ENCODE measurements at places on chromosomes 6 and 20.

GRCh38 chr20:63574156-63574828 is at the start of gene HELZ2:
TSS of gene HELZ2 (minus strand) at chr20:63574239. CDS start at chr20:63572385, 1,854 bp downstream.
- peak within 1 kb of the TSS; percentile 43 for H3K27ac ChIP-seq
- peak within 1 kb of the TSS; percentile 90 for H3K4me3 ChIP-seq
- H3K4me1 ChIP-seq: peaks cover 12% of the 10 kb centered on the region
- peak; percentile 88 for DNase-seq
- H3K27me3 ChIP-seq: no peaks in the 10 kb centered on the region

DNA sequence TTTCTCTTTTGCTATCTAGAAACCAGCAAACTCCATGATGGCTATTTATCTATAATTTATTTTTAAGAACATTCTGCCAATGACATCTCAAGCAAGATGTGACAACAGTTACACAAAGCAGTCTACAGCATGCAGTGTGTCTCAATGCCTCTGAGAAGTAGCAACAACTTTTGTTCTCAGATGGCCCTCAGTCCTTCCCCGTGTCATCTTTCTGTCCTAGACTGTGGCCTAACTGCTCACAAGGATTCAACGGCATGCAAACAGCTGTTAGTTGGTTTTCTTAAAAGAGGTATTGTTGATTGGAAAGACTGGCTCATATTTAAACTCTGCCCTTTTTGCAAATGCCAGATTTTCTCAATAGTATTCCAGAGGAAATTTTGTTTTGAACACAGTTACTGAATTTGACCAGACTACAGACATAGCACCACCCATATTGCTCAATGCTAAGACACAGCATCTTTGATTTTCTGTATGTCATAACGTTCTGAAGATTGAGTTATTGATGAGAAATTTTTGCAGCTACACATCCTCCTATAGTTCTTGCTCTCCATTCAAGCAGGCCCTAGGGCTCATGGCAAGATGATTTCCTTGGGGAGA is 26.1 kb upstream of the F13A1 start:
- no peak overlapping the region for H3K27ac ChIP-seq
- H3K36me3 ChIP-seq: no peaks in the 10 kb centered on the region
- DNase-seq: no peak
- no peaks in the 10 kb centered on the region for H3K27me3 ChIP-seq
- H3K4me1 ChIP-seq: no peaks in the 10 kb centered on the region

GRCh38 chr20:24773751-24774201 is 175.3 kb upstream of the CST7 start:
- DNase-seq: no peak
- no peaks in the 10 kb centered on the region for H3K36me3 ChIP-seq
- H3K4me3 ChIP-seq: no peak overlapping the region
- H3K27me3 ChIP-seq: no peaks in the 10 kb centered on the region

GRCh38 chr6:148413321-148414091 is 70.9 kb downstream of the SASH1 start:
- no peak overlapping the region for H3K27ac ChIP-seq
- no peaks in the 10 kb centered on the region for H3K36me3 ChIP-seq
- DNase-seq: no peak
- H3K4me3 ChIP-seq: no peak overlapping the region

DNA sequence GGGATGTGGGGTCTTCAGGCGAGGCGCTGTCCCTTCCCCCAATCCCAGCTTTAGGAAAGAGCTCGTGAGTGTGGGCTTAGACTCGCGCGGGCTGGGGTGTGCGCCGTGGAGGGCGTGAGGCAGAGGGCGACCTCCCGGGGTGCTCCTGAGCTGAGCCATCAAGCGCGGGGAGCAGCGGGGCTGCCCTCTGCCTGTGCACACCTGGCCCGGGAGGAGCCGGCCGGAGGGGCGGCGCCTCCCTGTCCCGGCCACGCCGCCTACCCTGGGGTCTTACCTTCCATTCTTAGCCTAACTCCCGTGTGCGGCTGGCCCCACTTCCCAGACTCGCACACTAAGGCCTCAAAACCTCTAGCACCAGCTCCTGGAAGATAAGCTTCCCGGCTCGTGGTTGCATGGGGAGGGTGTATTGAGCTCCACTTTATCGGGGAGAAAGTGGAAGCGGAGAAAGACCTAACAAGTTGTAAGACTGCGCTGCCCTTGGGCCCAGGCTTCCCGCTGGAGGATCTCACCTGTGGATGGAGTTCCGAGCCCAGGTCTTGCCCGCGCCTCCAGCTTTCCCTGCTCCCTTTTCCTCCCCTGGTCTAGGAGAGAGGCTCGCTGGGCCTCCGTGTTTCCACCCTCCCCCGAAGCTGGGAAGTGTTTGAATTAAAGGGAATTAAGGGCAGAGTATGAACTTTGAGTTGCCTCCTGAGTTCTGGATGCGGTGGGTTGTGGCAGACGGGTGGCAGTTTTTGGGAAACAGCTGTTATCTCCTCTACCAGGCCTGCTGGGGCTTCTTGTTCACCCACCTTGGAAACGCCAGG is 1.2 kb downstream of the DNMT3B start:
- peak overlapping the region; percentile 60 for H3K4me3 ChIP-seq
- DNase-seq: peak; percentile 52
- H3K27ac ChIP-seq: no peak overlapping the region
- peaks cover 6% of the 10 kb centered on the region for H3K4me1 ChIP-seq

DNA sequence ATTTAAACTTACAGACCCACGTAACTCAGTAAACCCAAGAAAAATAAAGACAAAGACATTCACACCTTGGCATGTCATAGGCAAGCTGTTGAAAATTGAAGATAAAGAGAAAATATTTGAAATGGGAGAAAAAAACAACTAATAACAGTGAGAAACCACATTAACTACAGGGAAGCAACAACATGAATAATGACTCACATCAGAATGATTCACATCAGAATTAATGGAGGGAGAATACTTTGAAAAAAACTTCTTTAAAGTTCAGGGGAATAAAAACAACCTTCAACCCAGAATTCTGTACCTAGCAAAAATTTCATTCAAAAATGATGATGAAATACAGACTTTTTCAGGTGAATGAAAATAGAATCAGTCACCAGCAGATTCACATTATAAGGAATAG is 32.9 kb upstream of the SLC22A3 start:
- no peak for DNase-seq
- no peaks in the 10 kb centered on the region for H3K27me3 ChIP-seq
- no peaks in the 10 kb centered on the region for H3K4me1 ChIP-seq
- no peak overlapping the region for H3K4me3 ChIP-seq
- no peaks in the 10 kb centered on the region for H3K36me3 ChIP-seq
- H3K27ac ChIP-seq: no peak overlapping the region

DNA sequence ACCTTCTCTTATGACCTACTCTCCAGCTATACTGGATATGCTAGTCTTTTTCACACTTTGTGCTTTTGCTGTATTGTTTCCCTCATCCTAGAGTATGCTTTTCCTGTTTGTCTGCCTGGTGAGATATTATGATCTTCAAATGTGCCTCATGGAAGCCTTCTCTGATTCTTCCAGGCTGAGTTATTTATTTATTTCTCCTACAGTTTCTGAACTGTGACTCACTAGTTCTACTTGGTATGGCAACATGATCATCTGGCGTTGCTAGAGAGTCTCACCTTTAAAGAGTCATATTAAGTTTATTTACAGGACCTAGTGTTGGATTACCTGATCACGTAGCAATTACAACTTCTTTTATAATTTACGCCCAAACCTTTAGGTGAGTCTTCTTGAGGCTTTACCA is 81.2 kb upstream of the HDAC2 start:
- no peak for DNase-seq
- no peak overlapping the region for H3K4me3 ChIP-seq
- no peaks in the 10 kb centered on the region for H3K36me3 ChIP-seq

DNA sequence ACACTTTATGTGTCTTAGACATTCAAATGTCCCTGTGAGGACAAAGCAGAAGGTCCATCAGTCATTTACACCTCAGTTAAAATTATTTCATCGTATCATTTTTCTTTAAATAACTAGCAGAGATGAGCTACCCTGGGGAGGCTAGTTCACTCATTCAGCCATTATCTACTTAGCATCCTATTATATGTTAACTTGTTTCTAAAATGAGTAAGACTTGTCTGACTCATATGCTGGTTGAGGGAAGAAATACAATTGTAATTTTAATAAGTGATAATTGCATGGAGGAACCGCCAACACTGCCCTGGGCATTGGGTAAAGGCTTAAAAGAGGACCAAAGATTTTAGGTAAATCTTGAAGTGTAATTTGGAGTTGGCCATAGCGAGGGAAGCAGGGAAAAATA is 12.4 kb upstream of the PTPRK start:
- H3K4me3 ChIP-seq: no peak overlapping the region
- H3K27me3 ChIP-seq: no peaks in the 10 kb centered on the region
- no peak overlapping the region for H3K27ac ChIP-seq
- no peaks in the 10 kb centered on the region for H3K36me3 ChIP-seq
- no peak for DNase-seq

- H3K27me3 ChIP-seq: no peaks in the 10 kb centered on the region
- no peak overlapping the region for H3K27ac ChIP-seq
- DNase-seq: no peak
- no peaks in the 10 kb centered on the region for H3K4me1 ChIP-seq
- no peak overlapping the region for H3K4me3 ChIP-seq
Measured at GRCh38 chr6:98601716-98602115, 232.7 kb upstream of the POU3F2 start.

DNA sequence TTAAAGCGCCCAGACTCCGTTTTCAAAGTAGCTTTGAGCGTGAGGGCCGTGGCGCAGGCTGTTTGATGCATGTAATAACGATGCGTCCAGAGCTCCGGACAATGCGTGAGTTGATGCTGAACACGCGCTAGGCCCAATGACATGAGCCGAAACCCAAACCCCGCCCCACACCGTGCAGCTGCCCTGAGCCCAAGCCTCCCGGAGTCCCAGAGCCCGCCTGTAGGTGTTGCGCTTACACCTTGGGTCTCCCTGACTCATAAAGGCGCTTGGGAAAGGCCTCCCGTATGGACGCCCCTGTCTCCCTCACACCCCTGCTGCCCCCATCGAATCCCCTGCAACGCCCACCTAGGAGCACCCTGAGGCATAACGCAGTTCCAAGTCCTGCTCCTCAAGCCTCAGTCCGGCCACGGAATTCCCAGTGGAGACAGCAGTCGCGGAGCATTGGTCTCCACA is 87.6 kb downstream of the ERMARD start:
- no peaks in the 10 kb centered on the region for H3K4me1 ChIP-seq
- no peaks in the 10 kb centered on the region for H3K36me3 ChIP-seq
- H3K4me3 ChIP-seq: no peak overlapping the region
- no peak overlapping the region for H3K27ac ChIP-seq
- no peaks in the 10 kb centered on the region for H3K27me3 ChIP-seq

- H3K4me3 ChIP-seq: no peak overlapping the region
- no peaks in the 10 kb centered on the region for H3K4me1 ChIP-seq
- no peaks in the 10 kb centered on the region for H3K36me3 ChIP-seq
- DNase-seq: no peak
- H3K27ac ChIP-seq: no peak overlapping the region
Measured at GRCh38 chr6:53320964-53321363, 27.8 kb downstream of the ELOVL5 start.

DNA sequence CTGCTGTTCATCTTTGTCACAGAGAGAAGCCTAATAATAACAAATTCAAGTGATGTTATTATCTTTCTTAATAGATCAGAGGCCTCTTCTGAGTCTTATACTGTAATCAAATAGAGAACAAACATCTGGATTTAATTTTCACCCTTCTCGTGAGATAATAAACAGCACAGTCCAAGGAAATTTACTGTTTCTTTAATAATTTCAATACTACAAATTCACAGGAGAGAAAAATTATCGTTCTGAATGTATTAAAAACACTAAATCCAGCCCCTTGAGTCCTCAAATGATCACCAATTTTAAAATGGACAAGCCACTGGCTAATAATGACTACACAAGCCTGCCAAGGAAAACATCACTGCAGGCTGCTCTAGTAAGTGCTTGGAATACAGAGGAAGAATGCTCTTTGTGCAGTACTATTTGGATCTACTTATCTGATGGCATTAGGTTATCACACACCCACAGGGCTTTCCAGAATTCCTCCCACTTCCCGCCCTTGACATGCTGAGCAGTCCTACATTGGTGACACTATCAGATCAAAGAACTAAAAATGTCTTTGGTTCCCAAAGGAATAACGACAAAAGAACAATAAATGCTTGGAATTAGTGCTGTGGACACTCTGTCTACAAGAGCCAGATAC is 38.1 kb downstream of the SYNE1 start:
- no peaks in the 10 kb centered on the region for H3K36me3 ChIP-seq
- H3K27me3 ChIP-seq: no peaks in the 10 kb centered on the region
- no peaks in the 10 kb centered on the region for H3K4me1 ChIP-seq
- H3K4me3 ChIP-seq: no peak overlapping the region

- no peaks in the 10 kb centered on the region for H3K27me3 ChIP-seq
- no peak overlapping the region for H3K27ac ChIP-seq
- H3K36me3 ChIP-seq: peaks cover 7% of the 10 kb centered on the region
- H3K4me1 ChIP-seq: no peaks in the 10 kb centered on the region
- H3K4me3 ChIP-seq: no peak overlapping the region
Measured at GRCh38 chr6:26412228-26412627, 10.2 kb downstream of the BTN3A1 start.

DNA sequence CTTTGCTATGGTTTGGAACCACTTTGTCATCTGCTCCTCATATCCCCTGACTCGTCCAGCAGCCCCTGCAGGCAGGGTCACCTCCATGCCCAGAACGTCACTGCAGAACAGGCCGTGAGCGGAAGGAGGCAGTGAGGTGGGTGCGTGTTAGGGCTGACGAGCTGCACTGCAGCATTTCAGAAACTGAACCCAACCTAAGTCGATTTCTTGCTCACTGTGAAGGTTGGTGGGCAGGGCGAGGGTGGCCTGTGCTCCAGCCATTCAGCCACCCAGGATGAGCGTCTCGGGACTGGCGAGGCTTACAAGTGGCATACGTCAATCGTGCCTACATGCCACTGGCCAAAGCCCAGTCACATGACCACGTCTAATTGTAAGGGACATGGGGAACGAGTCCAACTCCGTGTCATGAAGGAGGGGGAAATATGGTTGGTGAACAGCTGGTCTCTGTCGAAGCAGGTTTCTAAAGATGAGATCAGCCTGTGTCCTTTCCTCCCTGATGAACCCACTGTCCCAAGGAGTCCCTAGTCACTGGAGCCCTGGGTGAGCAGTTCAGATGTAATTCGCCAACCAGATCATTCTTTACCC is 289.1 kb downstream of the TAF4 start:
- no peak overlapping the region for H3K27ac ChIP-seq
- no peak for DNase-seq

DNA sequence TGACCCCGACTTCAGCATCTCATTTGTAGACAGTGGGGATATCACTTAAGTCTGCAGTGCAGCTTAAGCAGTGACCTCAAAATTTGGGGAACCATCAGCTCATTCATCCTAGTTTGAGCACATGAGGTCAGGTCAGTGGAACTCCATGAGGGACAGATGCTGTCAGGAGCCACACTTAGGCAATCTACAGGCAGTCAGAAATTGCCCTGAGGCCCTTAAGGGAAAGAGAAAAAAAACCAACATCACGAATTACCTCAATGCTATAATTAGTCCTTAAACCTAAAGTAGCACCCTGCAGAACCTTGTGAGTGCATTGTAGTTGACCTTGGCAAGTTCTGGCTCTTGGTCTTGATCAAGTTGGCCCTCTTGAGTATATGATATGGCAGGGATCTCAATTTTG is 21.1 kb downstream of the TMEM74B start:
- no peak overlapping the region for H3K4me3 ChIP-seq
- DNase-seq: no peak
- no peaks in the 10 kb centered on the region for H3K27me3 ChIP-seq
- H3K36me3 ChIP-seq: peaks cover 47% of the 10 kb centered on the region
- H3K4me1 ChIP-seq: no peaks in the 10 kb centered on the region
- no peak overlapping the region for H3K27ac ChIP-seq

All from small intestine (tissue), 16 donors.